Activated gamma-delta T cell (primary cell): ENCODE measurements at places on chromosomes 5 and 9.
A peak's percentile ranks its signal among the peaks of the same experiment; 100 is the strongest.

GRCh38 chr5:33793276-33793675, 98.5 kb downstream of the ADAMTS12 start:
- DNase-seq: no peak

DNA sequence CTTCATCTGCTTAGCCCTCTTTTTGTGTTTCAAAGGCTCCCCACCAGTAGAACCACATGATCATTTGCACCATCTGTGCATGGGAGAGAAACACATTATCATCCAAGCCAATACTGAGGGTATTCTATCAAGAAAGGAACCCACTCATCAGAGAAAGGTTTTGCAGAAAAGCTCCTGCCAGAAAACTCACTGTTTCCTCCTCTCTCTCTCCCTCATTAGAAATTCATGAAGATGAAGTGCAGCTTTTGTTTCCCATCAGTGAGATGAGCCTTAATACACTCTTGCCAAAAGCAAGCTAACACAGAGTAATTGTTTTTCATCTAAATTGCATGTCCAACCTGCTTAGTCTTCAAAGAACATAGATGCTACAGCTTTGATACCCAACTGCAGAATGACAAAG, 142.4 kb upstream of the GRAMD2B start:
- DNase-seq: no peak

DNA sequence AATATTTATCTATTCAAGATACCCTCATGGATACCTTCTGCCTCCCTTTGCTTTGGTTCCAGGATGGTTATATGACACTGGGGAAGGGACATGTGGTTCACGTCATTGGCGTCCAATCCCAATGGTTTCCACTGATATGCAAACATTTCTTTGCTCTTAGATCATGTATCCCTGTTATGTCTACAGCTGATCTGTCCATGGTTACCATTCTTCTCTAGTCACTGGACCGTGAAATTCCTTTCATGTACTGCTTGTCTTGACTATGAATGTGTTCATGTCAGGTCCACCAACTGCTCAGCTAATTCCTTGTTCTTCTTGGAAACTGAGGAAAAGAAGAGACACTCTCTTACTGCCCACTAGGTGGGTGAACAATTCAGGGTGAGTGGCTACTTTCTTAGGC, 391.1 kb upstream of the ZNF608 start:
- no peak for DNase-seq

- no peak for DNase-seq
These were observed 724 bp downstream of the SGTB start for GRCh38 chr5:65721050-65721719.

GRCh38 chr5:74866596-74867162, 492 bp upstream of the FAM169A start:
- no peak for DNase-seq

DNA sequence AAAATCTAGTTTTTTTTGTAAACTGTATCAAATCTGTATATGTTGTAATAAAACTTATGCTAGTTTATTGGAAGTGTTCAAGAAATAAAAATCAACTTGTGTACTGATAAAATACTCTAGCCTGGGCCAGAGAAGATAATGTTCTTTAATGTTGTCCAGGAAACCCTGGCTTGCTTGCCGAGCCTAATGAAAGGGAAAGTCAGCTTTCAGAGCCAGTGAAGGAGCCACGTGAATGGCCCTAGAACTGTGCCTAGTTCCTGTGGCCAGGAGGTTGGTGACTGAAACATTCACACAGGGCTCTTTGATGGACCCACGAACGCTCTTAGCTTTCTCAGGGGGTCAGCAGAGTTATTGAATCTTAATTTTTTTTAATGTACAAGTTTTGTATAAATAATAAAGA, 24.3 kb downstream of the HMGCR start:
- no peak for DNase-seq

- peak; percentile 16 for DNase-seq
These were observed 18.3 kb upstream of the TERT start for GRCh38 chr5:1312993-1313833.

DNA sequence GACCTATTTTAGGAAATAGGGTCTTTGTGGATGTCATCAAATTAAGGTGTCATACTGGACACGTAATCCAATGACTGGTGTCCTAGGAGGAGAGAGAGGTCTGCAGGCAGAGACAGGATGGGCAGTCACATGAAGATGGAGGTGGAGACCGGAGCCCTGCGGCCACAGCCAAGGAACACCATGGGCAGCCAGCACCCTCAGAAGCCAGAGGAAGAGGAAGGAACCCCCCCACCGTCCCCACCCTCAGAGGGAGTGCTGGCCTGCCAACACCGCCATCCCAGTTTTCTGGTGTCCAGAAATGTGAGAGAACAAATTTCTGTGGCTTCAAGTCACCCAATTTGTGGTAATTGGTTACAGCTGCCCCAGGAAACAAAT, 88.3 kb downstream of the NSUN2 start:
- no peak for DNase-seq

- DNase-seq: no peak
These were observed 1.8 kb upstream of the BHMT start for GRCh38 chr5:79109527-79110492.

- no peak for DNase-seq
These were observed 11.1 kb downstream of the GRIN1 start for GRCh38 chr9:137149942-137150616.

DNA sequence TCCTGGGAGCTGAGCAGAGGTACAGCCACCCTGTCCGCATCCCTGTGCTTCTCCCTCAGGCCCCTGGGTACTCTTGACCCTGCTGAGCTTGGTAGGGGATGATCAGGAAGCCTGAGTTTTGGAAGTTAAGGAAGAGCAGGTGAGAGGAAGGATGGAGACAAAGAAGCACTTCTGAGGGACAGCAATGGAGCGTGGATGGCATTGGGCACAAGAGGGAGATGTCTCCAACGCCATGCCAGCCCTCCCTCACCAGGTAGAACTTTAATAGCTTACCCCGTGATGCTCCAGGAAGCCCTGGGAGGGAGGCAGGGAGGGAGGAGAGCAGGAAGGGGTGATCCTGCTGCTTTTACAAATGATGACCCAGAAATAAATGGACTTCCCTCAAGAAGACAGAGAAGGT, 29.9 kb upstream of the SMU1 start:
- no peak for DNase-seq
